ENCODE measurements at places on chromosomes 2 and 18.

DNA sequence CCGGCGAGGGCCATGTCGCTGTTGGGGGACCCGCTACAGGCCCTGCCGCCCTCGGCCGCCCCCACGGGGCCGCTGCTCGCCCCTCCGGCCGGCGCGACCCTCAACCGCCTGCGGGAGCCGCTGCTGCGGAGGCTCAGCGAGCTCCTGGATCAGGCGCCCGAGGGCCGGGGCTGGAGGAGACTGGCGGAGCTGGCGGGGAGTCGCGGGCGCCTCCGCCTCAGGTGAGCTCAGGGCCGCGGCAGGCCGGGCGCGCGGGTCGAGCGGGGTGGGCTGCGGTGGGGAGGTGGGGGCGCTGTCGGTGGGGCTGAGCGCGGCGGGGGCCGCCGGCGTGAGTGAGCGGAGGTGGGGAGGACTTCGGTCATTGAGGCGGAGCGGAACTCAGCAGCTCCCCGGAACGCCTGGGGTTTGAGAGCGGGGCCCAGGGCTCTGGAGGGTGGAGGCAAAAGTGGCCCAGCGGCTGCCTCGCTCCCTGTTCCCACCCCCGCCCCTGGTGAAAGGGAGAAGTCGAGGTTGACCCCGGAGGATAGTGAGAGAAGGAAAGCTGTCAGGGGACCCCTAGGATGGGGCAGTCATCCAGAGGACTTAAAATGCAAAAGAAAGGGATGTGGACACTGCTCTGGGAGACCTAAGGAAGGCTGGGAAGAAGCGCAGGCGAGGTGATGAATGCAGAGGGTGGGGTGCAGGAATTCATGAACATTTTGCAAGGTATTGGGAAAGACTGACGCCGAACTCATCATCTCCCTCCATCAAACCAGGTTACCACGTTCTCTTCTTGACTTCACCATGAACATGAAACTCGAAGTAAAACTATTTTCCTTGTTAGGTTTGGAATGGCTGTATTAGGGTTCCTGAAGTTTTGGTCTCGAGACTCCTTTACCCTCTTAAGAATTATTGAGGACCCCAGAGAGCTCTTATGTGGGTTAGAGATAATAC is 633 bp downstream of the MALT1 start:
- peak; percentile 58 for DNase-seq

- DNase-seq = no peak
Observed at GRCh38 chr2:226600802-226601201, 198.8 kb downstream of the IRS1 start.

GRCh38 chr2:62265106-62265505 is 69.2 kb downstream of the B3GNT2 start:
- no peak for DNase-seq

DNA sequence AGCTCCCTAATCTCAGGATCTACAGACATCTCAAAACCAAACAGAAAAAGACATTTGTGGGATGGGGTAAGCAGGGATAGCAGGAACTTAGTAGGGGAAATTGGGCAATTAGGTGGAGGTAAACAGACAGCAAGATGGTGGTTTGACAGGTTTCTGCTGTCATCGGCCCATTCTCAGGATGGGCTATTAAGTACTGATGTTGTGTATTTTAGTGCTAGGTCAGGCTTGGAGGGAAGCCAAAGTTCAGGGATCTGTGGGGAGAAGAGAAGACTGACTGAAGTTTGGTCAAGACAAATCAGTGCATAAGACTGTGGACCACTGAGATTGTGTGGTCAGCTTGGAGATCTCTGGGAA is 96.8 kb upstream of the THUMPD2 start:
- no peak for DNase-seq

GRCh38 chr18:31648966-31649429 is 35.4 kb downstream of the B4GALT6 start:
- DNase-seq = no peak

DNA sequence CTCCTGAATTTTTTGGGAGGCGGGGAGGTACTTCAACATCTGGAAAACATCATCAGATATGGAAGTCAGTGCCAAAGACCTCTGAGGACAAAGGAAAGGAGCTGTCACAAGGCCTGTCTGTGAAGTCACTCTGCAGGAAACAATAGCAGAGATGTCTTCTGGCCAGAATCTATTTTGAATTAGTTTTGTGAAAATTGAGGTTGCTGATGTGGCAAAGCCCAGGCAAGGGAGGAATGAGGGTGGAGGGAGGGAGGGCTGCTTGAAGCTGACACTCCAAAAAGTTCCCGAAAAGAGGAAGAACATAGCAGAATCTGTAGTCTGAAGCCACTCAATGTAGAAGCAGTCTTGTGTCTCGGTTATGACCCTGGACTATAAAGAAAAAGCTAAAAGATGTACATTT is 151.1 kb upstream of the LHCGR start:
- no peak for DNase-seq

- no peak for DNase-seq
Observed at GRCh38 chr18:75276818-75277609, 66.4 kb downstream of the TSHZ1 start.
